ENCODE measurements at places on chromosomes 1 and 21.

DNA sequence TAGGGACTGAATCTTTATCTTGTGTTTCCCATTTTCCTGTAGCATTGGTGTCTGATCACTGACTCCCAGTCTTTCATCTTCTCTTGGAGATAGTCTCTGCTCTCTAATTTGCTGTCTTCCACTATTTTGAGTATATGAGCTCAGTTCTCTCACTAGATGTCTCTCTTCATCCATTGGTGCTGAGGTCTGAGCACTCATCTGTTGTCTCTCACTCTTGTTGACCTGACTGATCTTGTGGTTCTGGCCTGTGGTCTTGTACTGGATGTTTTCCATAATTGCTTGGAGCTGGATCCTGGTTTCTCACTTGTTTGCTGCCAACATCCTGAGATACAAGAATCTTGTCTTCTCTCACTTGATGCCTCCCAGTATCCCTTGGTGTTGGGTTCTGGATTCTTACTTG lies 25.1 kb upstream of the S100A11 start:
- no peak for DNase-seq

GRCh38 chr1:242243472-242243871 lies 244.6 kb upstream of the MAP1LC3C start:
- DNase-seq: no peak

- no peak for DNase-seq
Measured at GRCh38 chr1:247854899-247855545, 2.0 kb upstream of the TRIM58 start.

- DNase-seq: peak; percentile 92
Measured at GRCh38 chr1:7117399-7118281, 332.4 kb downstream of the CAMTA1 start.

GRCh38 chr1:3453891-3454810 lies at the start of gene ARHGEF16:
Gene ARHGEF16 (plus strand): TSS chr1:3454665. CDS start chr1:3463085, 8,420 bp downstream.
- peak; percentile 12 for DNase-seq

GRCh38 chr1:67956116-67956515 lies 94.3 kb downstream of the DIRAS3 start:
- peak; percentile 82 for DNase-seq

DNA sequence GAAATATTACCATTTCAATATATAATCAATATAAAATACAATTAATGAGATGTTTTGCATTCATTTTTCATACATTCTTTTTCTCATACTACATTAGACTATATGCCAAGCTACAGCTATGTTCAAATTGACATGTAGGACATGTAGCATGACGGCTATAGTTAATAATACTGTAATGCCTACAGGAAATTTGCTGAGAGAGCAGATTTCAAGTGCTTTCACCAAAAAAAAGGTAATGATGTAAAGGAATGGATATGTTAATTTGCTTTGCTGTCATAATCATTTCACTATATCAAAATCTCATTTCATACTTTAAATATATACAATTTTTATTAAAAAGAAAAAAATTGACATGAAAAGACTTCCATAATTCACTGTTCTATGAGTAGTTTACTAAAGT lies 215.1 kb downstream of the KCNH1 start:
- DNase-seq: no peak

DNA sequence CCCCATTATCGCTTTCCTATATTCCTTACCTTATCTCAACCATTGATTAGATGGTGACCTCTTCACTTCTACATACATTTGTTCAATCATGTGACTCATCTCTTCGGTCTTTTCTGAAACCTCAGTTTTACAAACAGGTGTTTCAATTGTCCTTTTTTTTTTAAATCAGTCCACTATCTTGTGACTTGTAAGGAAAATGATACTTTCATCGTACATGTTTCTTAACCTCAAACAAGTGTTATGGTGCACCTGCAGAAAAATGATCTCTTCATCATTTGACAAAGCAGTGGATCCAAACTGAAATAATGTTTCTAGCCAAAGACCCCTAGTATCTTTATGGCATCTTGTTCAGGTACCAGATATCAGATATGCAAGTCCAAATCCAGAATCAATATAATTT lies 1157.2 kb downstream of the MRPL39 start:
- DNase-seq: no peak

- DNase-seq: peak; percentile 61
Measured at GRCh38 chr1:32753532-32754316, 51.2 kb upstream of the SYNC start.

DNA sequence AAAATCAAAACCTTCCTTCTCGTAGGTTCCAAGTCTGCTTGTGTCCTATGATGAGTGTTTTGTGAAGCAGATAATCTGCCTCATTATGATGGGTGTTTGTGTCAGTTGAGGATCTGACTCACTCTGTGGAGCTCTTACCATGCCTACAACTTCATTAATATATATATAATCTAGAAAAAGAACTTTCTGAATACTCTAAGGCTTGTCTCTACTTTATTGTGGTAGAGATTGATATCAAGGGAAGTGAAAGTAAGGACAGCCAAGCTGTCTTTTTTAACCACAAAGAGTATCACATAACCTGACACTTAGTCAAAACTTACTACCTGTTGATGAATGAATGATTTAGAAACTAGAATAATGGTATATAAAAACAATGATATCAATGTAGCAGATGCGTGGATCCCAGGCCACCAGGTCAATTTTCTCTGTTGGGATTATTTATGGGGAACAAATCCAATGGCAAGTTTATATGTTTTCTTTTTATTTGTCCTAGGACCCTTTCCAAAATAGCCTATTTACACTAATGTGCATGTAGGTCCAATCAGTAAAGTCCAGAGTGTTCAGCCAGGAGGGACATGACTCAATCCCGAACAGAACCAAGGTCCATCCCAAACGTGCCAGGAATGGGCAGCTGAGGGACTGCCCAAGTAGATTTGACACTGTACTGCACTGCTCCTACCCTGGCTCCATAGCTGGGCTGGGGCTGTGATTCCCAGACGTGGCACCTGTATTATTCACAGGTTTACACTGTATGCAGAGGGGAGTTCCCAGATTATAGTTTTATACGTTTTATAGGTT lies 182.3 kb upstream of the GREM2 start:
- DNase-seq: no peak

DNA sequence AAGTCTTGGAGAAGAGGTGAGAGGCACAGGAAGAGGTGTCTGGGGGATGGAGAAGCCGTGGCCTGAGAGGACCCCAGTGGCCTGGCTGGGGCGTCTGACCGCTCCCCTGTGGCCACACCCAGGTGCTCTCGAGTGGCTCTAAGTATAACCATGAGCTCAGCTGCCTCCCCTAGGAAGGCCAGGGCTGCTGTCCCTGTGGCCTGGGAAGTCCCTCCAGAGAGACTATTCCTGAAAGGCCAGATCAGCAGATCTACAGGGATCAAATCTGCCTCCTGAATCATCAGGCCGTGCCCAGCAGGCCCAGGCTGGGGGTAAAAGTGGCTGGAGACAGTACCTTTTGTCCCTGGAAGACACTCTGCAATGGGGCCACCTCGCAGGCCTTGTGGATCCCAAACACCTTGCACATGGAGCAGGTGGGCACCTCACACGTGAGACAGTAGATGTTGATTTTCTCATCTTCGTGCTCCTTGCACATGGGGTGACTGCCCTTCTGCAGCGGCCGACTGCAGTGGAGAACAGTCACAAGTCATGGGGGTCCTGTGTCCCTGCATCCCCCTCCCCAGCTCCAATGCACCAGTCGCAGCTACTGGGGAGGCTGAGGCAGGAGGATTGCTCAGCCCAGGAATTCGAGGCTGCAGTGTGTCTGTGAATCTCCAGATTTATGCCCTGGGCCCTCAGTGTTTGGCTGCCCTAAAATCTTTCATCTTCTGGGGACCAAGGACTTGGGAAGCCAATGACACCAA lies 6.4 kb downstream of the TRIM63 start:
- no peak for DNase-seq

GRCh38 chr1:202831906-202832305 lies 21.2 kb downstream of the PCAT6 start:
- no peak for DNase-seq

DNA sequence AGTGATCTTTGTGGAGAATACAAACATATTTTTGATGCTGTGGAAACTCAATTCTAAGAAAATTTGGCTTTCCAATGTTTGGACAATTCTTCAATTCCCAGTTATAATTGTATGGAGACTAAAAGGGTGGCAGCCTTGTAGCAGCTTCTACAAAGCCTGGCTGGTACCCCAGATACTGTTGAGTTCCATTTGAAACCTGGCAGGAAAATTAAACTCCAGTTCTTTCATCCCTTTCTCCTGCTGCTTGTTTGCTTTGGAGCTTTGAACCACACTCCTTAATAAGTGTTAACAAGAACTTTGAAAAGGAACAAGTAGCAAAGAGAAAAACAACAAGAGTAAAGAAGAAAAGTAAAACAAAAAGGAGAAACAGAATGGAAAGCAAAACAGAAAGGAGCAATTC lies 172.6 kb upstream of the ADAMTS5 start:
- DNase-seq: no peak

DNA sequence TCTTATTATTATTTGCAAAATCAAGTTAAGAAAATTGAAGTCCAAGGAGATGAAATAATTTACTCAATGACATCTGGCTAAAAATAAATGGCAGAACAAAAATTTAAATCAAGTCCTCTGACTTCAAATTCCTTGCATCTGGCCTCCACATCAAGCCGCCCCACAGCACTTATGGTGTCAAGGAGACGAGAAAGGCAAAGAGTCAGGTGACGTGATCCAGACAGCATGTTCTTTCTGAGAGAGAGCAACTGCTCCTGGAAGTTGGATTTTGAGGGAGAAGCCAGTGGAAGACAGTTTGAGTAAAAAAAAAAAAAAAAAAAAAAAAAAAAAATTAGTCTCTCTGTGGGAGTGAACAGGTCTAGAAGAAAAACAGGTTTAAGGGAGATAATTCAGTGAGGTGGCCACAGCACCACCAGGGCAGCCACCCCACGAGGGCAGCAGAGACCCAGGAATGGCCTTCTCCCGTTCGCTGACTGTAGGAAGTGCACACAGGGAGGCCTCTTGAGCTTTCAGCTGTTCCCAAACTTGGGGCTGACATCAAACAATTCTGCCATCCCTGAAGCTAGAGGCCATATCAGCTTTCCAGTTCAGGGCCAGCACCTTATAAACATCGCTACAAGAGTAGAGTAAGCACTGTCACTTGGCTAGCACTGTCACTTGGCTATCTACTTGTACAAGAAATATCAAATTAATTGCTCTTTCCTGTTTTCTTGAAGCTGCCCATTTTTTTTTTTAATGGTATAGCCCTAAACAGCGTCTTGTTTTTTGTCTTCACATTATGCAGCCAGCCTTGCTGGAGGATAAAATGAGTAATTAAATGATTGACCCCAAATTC lies 7.8 kb downstream of the C1orf162 start:
- DNase-seq: peak; percentile 63

GRCh38 chr1:46526691-46527291 lies 24.7 kb downstream of the KNCN start:
- DNase-seq: no peak

DNA sequence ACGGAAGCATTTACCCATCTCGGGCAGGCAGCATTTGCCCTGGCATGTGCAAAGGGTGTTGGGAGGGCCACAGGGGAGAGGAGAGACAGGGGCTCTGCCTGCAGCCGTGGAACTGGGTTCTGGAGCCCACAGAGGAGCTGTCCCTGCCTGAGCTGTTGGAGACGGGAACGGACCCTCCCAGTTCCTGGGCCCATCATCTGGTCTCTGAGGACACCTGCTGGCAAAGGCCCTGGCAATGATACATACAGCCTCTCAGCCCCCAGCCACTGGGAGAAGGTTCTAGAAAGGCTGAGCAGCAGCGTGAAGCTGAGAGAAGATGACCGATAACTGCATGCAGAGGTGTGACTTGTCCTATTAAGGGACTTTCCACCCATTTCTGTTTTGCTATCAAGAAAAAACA lies 31.4 kb downstream of the FAAP20 start:
- no peak for DNase-seq

- DNase-seq: no peak
Measured at GRCh38 chr1:37656881-37657280, 22.2 kb upstream of the RSPO1 start.

DNA sequence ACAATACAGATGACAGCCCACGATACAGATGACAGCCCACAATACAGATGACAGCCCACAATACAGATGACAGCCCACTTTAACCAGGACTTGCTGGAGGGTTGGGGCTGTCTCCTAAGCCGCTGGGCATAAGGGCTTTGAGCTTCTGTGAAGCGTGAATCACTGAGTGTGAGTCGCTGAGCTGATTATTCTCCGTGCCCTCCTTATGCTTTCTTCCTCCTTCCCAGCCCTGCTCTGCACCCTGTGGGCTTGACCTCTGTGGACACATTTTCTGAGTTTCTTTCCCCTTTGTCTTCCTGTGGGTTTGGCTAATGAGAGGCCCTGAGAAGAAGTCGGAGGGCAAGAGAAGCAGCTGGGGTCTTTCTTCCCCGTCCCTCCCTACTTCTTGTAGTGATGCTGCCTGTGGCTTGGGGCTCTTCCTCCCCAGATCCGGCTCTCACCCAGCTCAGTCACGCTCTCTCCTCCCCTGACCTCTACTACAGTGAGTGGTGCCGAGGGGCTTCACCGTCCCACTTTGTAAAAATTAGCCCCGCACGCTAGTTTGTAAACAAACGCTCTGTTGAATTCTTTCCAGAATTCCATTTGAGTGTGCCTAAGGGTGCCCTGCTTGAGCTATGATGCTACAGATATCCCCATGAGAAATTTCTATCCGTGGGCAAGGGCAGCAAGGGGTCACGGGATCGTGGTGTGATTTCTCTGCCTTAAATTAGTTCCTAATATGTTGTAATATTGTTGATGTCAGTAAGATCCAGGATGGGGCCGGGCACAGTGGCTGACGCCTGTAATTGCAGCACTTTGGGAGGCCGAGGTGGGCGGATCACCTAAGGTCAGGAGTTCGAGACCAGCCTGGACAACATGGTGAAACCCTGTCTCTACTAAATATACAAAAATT lies 46.4 kb upstream of the SOD1 start:
- peak; percentile 11 for DNase-seq

- DNase-seq: no peak
Measured at GRCh38 chr1:42162181-42162580, 2.4 kb downstream of the GUCA2A start.

DNA sequence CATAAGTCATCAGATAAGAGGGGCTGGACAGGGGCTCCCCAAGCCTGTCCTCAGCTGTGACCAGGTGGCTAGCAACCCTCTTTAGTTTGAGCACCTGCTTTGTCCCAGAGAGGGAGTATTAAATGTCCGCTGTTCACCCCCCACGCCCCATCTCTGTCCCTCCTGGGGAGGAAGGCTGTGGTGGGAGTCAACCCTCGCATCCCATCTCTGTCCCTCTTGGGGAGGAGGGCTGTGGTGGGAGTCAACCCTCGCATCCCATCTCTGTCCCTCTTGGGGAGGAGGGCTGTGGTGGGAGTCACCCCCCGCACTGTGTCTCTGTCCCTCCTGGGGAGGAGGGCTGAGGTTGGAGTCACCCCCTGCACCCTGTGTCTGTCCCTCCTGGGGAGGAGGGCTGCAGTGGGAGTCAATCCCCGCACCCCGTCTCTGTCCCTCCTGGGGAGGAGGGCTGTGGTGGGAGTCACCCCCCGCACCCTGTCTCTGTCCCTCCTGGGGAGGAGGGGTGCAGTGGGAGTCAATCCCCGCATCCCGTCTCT lies 72.6 kb upstream of the ABCG1 start:
- DNase-seq: no peak

DNA sequence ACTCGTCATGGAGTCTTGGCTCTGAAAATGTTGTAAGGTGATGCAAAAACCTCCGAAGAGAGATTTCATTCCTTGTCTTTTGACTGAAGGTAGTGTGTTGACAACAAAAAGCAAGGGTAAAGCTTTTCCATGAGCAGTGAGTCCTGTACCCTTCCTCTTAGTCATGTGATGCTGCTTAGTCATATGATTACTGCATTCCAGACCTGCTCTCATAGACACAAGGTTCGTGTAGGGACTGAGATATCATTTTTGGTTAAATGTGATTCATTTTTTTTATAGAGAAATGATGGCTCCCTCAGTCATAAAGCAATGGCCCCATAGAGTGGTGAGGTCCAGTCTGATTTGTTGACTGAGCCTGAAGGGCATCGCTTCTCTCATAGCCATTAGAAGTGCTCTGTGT lies 9.2 kb downstream of the KCNJ6 start:
- DNase-seq: no peak
